ENCODE measurements at places on chromosomes 1 and 21.

GRCh38 chr1:26530895-26531598 lies 1.5 kb downstream of the RPS6KA1 start:
- DNase-seq: peak; percentile 71

GRCh38 chr1:204356997-204357396 lies 2.7 kb downstream of the PLEKHA6 start:
- DNase-seq: no peak

- DNase-seq: peak; percentile 60
Measured at GRCh38 chr1:18998016-18998724, 41.7 kb upstream of the IFFO2 start.

DNA sequence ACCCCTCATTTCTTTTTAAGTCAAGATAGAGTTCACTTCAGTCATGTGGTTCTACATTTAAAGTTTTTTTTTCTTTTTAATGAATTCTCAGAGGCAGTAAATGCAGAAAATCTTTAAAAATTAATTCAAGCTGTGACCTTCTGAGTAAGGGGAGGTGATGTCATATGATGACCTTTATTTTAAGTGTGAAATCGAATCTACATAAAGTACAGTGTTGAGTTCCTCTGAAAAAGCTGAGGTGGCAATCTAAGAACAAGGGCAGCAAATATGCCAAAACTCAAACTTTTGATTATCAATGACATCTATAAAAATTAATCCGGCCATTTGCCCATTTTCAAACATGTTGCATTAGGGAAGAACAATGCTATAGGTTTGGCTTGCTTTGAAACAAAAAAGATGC lies 173.5 kb downstream of the CDC7 start:
- no peak for DNase-seq

DNA sequence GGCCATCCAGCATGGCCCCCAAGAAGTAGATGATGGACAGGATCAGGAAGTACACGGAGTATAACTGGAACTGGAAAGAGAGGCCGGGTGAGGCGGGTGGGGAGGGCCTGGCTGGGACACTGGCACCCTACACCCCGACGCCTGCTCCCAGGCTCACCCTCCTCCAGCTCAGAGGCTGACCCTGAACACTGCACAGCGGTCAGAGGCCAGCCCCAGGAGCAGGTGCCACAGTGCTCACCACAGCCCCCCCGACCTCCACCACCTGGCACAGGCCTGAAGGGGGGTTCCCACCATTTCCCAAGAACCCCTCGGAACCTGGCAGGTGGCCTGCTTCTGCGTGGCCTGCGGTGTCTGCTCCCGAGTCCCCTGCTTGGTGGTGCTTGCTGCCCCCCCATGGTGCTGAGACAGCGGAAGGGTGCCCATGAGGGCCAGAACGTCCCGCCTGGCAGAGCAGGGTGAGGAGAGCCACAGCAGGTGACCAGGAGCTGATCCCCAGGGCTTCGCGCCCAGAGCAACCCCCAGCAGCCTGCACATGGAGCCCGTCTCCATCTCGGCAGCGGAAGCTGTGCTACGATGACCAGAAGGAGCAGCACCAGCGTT lies 26.1 kb downstream of the SLC19A1 start:
- no peak for DNase-seq

DNA sequence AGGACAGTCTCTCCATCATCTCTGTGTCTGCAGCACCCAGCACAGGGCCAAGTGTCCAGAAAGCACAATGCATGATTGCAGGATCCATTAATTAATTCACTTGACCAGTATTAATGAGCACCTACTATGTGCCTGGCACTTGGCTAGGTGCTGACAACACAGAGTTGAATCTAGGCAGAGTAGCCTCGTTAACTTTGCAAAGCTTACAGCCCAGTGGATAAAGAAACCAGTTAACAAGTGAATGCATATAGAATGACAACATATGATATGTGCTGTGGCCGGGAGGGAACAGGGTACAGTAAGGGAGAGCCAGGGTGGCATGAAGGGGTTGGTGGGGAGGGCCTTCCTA lies 10.9 kb downstream of the SLC1A7 start:
- DNase-seq: no peak

- DNase-seq: no peak
Measured at GRCh38 chr1:156845055-156845952, 13.6 kb downstream of the INSRR start.

- DNase-seq: no peak
Measured at GRCh38 chr1:56376188-56376984, 203.0 kb downstream of the PLPP3 start.

- no peak for DNase-seq
Measured at GRCh38 chr1:89499320-89499719, 25.3 kb upstream of the LRRC8B start.

GRCh38 chr1:168019407-168019806 lies 82.5 kb upstream of the MPC2 start:
- DNase-seq: no peak

GRCh38 chr1:221925947-221926346 lies 184.1 kb upstream of the DUSP10 start:
- no peak for DNase-seq

DNA sequence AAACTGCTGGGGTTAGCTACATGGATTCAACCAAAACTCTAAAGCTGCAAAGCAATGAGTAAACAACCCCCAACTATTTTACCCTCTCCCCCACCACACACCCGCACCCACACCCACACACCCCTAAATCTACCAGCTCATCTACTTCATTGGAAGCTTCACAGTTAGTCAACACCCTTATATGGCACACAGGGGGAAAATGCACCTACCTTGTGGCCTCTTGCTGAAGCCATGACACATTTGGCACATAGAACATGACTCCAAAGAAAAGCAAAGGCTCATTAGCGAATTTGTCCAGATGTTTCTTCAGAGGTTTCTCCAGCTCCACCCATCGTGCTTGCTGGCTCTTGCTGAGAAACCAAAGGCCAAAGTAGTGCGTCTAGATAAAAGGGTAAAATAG lies 99.8 kb downstream of the PTPN14 start:
- DNase-seq: no peak

DNA sequence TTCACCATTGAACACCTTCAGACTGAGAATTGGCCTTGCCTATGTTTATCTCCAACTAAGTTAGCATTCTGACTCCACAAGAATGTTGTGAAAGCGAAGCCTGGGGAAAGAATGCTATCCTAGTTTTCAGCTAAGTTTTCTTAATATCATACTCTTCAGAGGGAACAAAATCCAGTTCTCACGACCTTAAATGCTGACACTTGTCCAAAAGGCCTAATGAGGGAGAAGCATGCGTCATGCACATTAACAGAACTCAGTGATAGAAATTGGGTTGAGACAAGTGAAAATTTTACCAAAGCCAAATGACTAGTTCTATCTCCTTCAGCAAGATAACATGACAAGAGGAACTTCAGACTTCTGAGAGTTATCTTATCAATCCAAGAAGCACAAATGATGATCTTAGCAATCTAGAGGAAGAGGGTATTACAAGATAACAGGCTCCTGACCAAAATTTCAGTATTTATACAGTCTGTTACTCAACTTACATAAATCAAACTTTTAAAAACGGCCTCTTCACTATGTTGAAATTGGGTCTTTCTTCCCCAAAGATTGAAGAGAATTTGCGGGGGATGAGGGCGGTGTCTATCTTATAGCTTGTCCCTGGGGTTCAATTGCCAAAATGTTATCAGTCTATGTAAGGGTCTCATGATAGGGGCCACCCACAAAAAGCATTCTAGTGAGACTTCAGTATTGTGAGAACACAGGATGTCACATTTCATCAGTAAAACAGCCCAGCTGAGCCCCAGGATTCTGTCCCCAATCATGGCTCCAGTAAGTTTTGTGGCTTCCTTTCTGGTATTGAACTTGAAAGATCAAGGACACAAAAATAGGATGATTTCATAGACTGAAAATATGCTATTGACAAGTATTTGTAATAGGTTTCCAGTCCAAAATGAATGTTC lies 26.5 kb upstream of the SLC45A3 start:
- no peak for DNase-seq

DNA sequence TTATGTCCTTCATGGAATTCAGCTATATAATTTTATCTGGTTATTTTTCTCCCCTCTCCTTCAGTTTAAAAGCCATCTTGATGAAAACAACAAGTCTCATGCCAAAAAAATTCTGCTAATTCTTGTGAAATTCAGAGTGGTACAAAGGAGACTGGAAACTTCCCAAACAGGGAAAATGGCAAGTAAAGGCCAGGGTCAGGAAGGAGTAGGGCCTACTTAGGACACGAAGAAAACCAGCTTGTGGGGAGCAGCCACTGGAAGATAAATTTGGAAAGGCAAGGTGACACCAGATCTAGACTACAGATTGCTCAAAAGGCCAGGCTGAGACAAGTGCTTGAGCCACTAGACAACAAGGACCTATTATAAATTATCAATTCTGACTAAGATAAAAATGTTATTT lies 6.4 kb downstream of the TSTD1 start:
- no peak for DNase-seq

GRCh38 chr1:77447669-77448068 lies 165.8 kb downstream of the AK5 start:
- peak; percentile 63 for DNase-seq

DNA sequence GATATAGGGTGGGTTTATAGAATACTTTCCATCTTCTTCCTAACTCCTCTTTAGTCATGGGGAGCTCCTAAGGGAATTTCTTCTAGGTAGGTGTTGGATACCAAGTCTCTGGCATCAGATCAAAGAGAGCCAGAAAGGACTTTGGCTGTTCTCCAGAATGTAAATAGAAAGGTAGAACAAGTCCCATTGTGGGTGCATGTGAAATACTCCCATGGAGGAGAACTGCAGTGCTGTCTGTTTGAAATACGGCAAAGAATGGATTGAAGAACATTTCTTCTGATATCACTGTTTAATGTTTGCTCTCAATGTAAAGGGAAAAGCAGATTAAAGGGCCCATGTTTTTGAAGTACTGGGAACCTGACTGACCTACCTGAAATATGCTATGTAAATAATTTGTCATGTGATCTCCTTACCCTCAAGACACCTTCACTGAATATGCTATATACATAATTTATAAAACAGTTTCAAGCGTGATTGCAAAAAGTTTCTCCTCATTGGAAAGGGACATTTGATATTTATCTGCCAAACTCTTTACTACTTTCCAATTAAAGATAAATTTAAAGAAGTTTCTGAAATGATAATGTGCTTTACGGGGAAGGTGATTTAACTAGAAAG lies 65.9 kb downstream of the LAMC1 start:
- peak; percentile 66 for DNase-seq

DNA sequence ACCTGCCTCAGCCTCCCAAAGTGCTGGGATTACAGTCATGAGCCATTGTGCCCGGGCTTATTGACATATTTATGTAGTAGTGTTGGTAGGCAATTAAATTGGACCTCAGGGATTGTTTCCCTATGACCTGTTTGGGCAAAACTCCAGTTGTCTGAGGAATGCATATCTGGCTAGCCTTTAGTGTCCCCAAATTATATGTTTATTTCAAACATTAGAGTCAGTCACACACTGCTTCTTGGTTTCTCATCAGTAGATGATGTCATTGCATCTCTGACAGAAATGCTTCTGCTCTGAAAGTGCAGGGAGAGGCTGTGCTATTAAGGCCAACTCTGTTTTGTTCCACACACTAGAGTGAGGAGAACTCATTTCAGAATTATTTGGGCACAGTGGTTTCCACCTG lies 12.5 kb downstream of the PIP5K1A start:
- no peak for DNase-seq

GRCh38 chr1:198107091-198107501 lies 49.7 kb upstream of the NEK7 start:
- no peak for DNase-seq

DNA sequence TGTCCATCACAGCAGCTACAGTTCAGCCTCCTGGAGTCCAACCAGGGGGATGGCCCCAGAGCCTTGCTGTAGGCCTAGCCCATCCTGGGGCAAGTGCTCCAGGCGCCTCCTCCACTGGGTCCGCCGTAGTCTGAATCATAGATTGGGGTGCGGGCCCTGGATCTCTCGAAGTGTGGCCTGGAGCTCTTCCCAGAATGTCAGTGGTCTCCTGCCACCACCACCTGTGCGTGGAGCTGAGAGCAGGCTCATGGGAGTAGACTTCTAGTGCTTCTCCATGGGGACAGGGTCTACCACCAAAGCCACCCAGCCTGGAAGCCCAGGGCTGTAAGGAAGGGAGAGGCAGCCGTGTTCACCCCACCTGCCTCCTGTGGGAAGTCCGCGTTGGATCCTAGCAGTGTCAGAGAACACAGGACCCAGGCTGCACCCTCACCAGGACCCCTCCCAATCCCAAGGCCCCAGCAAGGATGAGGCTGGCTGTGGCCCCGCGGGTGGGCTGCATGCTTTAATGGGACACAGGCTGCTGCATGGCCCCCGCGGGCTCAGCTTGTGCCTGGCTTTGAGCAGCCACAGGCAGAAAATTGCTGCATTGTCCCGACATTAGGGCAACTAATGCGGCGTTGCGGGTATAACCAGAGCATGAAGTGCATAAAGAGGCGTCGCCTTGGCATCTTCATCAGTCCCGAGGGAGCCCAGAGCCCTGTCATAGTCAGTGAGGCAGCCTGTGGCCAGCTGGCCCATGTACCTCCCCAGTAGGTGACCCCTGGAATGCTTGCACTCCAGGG lies 735 bp upstream of the HES3 start:
- DNase-seq: no peak

GRCh38 chr1:26287033-26287711 lies 7.3 kb downstream of the SH3BGRL3 start:
- no peak for DNase-seq

DNA sequence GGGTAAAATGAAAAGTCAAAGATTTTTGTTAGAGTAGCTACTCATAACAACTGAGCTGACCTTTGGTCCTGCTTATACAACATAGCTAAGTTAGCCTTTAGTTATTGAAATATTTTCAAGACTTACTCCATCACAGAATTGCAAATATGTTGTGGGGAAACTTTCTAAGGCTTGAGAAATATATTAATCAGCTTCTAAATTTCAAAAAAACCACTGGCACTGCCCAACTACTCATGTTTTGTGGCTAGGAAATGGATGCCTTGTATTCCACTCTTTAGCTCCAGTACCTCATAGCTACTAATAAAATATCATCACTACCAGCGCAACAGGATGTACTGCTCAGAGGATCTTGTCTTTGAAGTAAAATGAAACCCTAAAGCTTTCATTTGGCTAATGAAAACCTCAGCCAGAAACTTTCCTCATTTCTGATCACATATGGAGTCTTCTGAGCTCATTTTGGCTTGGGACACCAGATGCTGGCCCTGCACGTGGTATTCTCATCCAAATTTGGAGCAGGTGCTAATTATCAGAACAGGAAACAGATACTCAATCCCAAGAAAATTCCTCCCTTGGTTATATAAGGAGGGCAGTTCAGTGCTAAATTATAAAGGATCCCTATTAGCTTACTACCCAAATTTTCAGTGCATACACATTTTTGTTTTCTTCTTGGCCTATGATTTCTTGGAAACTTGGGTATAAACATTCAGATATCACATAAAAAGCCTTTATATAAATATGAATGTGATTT lies 690.7 kb downstream of the ADGRL2 start:
- DNase-seq: no peak

DNA sequence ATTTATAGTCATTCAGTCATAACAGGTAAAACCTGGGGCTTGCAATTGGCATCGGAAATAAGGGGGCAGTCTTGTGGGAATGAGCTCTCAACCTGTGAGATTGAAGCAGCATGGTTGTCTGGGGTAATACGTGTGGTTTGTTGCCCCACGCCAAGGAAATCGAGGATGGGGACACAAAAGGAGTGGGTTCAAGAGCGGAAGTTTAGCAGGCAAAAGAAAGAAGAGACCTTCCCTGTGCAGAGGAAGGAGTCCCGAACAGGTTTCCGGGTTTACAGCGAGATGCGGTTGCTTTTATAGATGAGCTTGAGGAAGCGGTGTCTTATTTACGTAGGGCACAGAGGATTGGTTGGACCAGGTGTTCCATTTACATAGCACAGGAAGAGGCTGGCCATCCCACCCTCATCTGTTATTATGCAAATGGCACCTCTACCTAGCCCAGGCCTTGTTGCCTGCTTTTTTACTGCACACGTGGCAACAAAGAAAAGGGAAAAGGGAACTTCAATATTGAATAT lies 37.3 kb downstream of the IFNAR1 start:
- DNase-seq: no peak

Data from T47D (cell line).